ENCODE measurements at places on chromosomes 2 and 18.
A peak's percentile ranks its signal among the peaks of the same experiment; 100 is the strongest.

DNA sequence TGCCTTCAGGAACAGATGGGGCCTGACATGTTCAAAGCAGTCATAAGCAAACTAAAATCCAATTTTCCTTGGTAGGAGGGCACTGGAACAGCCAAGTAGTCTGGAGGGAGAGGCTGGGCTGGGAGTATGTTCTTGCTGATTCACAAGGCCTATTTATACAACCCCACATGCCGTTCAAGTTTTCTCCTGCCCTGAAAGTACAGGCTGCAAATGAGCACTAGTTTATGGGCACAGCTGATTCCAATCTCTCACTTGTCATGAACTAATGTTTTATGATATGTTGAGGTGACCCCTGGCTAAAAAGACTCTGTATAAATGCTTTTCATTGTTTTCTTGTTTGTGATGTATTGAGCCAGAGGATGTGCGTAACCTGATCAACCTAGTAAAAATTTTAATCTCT lies 183.4 kb upstream of the SRD5A2 start:
- DNase-seq = no peak

- DNase-seq = no peak
Measured at GRCh38 chr2:120330946-120331822, 14.8 kb upstream of the INHBB start.

DNA sequence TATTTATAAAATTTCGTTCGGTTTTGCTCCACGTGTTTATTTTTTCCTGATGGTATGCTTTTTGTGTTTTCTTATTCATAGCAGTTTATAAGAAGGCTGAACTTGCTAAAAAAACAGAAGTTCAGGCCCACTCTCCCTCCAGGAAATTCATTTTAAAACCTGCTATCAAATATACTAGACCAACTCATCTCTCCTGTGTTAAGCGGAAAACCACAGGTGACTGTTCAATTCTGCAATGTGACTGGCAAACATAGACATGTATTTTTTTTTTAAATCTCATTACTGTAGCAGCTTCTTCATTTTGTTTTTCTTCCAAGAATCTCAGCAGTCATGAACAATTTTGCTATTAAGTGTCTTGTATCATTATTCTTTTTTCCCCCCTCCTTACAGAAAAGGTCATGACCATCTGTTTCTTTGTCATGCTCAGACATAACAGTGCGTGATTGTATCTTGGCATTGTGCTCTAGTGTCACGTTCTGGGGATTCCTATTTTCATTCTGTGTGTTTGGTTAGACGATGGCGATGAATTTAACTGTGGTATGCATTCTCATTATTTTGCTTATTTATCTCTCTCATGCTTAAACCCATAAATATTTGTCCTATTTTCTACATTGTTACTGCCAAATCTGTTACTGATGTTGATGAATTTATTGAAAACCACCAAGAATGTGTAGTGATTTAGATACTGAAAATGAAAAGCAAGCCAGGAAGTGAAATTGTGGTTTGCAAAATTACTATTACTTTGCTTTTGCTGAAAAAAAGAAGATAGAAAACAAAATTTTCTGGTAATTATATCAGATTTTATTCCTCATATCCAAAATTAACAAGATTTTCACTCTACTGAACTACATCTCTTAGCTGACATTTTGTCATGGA lies 74.6 kb upstream of the UNC80 start:
- DNase-seq = no peak

GRCh38 chr2:59693231-59693959 lies 860.1 kb downstream of the BCL11A start:
- DNase-seq = no peak

DNA sequence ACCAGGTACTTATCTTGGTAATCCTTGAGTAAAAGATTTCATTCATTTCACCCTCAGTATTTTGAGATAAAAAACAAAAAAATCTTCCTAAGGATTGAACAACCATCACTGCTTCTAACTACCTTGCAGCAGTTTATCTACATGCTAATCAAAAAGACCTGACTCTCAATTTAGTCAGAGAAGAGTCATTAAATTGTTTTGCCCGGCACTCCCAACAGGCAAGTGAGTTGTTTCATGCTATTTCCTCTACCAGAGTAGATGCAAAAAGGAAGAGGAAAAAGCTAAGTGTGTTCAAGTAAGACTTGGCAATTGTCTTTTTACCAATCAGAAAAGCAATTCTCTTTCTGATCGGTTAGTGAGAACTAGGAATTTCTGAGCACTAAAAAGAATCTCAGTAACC lies 39.5 kb downstream of the MYO5B start:
- DNase-seq = no peak

GRCh38 chr2:106108351-106108750 lies 85.8 kb downstream of the UXS1 start:
- peak; percentile 33 for DNase-seq

- no peak for DNase-seq
Measured at GRCh38 chr2:155830351-155830750, 502.2 kb downstream of the NR4A2 start.

DNA sequence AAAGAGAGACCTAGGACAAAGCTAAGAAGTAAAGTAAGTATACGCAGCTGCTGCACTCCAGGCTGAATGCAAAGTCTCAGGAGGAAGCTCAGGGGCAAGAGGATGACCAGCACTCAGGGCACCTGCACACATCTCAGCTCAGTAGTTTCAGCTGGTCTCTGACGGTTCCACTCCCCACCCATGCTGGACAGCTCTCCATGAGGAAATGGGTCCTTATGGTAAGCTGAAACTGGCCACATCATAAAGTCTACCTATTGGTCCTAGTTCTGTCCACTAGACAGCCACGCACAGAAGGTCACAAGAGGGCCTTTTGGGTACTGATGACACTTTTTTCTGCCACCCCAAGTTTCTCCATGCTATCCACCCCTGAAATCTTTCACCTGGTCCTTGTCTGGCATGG lies 215.3 kb downstream of the TTC32 start:
- no peak for DNase-seq

GRCh38 chr2:157267476-157267875 lies 10.0 kb downstream of the GALNT5 start:
- no peak for DNase-seq

DNA sequence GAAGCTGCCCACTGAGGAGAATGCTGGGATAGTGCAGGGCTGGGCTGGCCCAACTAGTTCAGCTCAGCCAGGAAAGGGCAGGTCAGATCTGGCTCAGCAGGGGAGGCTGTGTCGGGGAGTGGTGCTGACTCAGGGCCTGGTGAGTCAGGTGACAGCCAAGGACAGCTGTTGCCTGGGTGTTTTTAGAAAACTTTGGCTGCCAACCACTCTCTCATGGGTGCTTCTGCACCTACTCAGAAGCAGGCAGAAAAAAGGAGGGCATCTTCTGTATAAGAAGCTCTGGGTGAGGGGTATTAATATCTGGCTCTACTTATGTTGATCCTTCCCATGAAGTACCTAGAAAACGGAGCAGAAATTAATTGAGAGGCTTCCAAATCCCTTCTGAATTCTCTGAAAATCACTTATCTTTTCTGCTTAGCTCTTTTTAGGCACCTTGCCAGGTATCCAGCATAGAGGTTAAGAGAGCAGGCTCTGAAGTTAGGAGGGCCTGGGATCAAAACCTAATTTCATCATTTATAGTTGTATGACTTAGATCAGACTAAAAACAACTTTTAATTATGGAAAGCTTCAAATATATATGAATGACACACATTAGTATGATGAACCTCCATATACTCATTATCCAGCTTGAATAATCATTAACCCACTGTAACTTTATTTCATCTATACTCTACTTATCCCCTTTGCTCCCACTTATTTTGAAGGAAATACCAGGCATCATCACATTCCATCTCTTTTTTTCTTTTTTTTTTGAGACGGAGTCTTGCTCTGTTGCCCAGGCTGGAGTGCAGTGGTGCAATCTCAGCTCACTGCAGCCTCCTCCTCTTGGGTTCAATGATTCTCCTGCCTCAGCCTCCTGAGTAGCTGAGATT lies 15.5 kb upstream of the RAB10 start:
- DNase-seq = peak; percentile 20

- no peak for DNase-seq
Measured at GRCh38 chr2:42984081-42984480, 191.7 kb upstream of the HAAO start.

GRCh38 chr2:7180638-7181370 lies 263.6 kb downstream of the RNF144A start:
- DNase-seq = no peak

DNA sequence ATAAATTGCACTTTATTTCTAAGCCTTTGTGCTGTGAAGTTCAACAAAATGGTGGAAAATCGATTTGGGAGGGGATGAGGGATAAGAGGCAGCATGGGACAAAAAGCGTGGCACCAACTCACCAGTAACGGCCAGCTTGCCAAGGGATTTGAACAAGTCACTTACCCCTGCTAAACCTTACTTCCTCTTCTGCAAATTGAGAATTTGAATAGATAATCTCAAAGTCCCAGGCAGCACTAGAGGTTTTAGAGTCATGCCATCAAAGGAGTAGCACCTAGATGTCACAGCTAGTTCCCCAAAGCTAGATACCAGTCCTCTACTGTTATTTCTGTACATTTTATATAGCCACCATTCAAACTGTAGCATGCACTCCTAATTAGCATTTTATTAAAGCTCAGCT lies 83.7 kb upstream of the VRK2 start:
- no peak for DNase-seq

- DNase-seq = no peak
Measured at GRCh38 chr2:46339676-46340459, 42.7 kb downstream of the EPAS1 start.

DNA sequence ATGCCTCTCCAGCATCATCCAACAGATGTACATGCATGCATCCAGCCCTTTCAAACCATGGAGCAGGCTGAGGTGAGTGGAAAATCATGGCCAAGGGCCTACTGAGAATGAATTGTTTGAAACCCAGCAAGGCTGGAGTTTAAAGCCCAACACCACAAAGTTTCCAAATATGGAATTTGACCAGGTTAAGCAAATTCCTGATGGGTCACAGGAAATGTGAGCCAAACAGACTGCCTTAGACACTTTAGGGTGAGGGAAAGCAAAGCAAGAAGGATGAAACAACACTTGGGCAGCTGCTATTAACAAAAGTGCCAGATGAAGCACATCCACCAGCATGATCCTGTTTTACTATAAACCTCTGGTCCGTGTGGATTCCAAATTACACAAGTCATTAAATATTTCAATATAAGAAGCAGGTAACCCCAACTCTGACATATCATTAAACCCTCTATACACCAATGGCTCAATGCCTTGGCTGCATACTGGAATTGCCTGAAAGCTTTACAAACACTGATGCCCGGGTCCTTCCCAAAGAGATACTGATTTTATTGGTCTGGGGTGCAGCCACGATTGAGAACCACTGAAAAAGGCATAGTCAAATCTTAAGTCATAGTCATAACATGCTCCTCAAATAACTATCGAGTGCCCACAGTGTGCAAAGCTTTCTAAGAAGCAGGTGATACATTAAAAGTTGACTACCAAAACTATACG lies 9.1 kb downstream of the KLF7 start:
- no peak for DNase-seq
